ENCODE measurements at places on chromosomes 13 and 19.

DNA sequence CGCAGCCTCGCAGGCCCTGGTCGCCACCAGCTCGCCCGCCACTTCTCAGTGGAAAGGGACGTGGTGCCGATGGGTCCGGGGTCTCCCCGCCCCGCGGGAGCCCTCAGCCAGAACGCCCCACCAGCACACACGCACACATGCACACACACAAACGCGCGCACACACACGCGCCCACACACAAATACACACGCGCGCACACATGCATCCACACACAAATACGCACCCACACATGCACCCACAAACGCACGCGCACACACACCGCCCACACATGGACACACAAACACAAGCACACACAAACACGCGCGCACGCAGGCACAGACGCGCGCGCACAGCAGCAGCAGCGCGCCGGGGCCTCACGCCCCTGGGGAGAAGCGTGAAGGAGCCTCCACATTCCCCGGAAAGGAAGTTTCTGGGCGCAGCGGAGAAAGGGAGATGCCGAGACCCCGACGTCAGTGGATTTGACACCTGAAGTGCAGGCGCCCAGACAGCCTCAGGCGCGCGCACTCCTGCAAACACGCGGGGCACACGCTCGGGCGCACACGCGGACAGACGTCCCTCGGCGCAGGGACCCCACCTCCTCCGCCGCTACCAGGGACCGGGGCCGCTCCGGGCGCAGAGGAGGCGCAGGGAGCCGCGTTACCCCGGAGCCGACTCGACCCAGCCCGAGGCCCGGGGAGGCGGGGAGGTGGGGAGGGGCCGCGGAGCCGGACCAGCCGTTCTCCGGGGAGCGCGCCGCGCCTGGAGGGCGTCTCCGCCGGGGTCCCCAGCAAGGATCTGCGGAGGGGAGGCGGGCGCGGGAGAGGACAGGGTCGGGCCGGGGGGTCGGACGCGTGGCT, 622 bp downstream of the RASA3 start:
- no peak for DNase-seq

GRCh38 chr13:74115133-74115532, 19.1 kb downstream of the KLF12 start:
- no peak for DNase-seq

- no peak for DNase-seq
Observed at GRCh38 chr13:37621811-37622361, 23.3 kb upstream of the POSTN start.

- DNase-seq, result no peak
Observed at GRCh38 chr19:42286349-42287016, 15.4 kb upstream of the PRR19 start.

GRCh38 chr19:18551631-18552030, 6.0 kb upstream of the KXD1 start:
- no peak for DNase-seq

Data from muscle of arm (tissue), 14 donors.